ENCODE measurements at places on chromosomes 2 and 18.
A peak's percentile ranks its signal among the peaks of the same experiment; 100 is the strongest.

- no peak for DNase-seq
Measured at GRCh38 chr2:173214213-173214612, 138.6 kb downstream of the MAP3K20 start.

DNA sequence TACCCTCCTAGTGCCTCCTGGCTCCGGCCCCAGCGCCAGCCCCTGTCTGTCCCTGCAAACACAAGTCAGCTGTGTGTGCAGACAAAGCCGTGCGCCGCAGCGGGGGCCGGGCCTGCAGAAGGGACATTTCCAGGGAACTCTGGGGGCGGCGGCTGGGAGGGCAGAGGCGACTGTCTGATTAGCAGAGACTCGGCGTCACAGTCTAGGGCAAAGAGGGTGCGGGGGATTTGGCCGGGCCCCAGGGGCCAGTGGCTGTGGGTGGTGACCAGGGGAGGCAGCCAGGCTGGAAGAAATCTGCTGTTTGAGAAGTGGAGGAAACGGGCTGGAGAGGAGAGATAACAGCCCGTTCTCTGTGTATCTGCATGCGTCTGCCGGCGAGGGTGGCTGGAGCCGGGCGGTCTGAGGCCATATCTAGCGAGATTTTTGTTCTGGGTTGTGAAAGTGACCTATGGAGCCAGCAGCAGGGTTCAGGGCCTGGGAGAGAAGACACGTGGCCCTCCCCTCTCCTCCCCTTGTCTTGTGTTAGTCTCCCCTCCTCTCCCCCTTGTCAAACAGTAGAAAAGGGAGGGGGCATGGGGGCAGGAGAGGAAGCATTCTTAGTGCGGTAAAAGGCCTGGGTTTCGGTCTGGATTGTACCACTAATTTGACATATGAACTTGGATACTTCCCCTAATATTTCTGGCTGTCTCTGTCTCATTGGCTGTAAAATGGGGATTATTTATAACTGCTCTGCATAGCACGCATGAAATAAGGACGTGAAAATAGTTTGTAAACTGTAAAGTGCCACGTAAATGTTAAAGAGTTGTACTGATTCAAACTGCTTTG, 169.4 kb downstream of the SMAD7 start:
- peak; percentile 62 for DNase-seq

GRCh38 chr2:95374921-95375471, 27.5 kb upstream of the FAHD2A start:
- DNase-seq: no peak

DNA sequence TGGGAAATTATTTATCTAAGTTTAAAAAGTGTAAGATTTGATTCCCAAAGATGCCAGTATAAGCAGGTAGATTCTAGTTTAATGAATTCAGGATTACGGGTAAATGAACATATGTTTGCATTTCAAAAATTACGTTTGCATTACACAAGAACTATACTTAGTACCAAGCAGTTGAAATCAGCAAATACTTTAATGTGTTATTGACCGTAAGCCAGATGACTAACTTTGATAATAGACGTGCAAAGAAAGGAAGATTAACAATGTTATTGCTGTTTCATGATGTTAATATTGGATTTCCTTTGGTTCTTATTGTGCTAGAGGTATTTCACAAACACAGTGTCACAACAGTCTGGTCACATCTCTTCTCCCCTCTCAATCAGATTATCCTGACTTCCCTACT, 294.7 kb downstream of the TDRD15 start:
- no peak for DNase-seq

DNA sequence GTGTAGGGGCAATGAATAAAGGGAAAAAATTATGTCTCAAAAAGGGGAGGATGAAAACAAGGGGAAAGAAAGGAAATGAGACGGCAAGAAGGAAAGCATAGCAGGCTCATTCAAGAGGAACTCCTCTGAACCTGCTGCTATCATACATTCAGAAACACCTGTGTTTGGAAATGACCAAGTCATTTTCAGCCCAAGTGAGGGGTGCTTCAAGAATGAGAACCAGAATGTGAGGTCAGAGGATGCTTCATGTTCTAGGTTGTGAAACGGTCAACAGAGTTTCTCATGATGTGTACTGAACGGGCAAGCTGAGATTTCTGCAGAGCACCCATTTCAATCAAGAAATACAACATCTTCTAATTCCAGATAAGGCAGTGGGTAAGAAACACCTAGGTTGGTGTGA, 1367.2 kb upstream of the CELF4 start:
- DNase-seq: no peak

- no peak for DNase-seq
Measured at GRCh38 chr2:28361991-28362710, 30.5 kb upstream of the FOSL2 start.

DNA sequence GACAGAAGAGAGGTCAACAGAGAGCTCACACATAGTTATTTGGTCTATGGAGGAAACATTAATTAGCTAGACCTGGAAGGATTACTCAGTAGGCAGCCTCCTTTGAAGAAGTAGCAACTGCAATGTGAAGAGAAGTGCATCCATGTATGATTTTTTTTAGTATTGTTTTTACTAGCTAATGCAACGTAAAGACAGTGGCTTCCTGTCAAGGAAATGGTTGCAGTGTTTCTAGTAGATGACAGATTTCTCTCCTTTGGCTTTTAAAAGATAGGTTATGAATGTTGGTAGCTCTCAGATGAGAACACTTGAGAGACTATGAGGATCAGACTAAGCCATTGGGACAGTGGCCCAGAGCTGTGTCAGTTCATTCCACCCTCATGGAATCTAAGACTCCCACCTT, 175.8 kb downstream of the AGPS start:
- DNase-seq: no peak

- no peak for DNase-seq
Measured at GRCh38 chr18:3889803-3890202, 439.8 kb downstream of the TGIF1 start.

DNA sequence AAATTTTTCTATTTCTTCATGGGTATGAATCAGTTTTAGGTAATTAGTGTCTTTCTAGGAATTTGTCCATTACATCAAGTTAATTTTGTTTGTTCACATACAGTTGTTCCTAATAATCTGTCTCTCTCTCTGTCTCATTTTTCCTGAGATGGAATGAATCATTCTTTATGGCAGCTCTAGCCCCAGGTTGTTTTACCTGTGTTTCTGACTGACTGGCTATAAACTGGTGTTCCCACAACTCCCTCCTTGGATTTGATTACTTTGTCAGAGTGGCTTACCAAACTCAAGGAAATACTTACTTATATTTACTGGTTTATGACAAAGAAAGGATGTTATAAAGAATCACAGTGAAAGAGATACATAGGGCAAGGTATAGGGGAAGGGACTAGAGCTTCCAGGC, 15.1 kb downstream of the ADNP2 start:
- no peak for DNase-seq

DNA sequence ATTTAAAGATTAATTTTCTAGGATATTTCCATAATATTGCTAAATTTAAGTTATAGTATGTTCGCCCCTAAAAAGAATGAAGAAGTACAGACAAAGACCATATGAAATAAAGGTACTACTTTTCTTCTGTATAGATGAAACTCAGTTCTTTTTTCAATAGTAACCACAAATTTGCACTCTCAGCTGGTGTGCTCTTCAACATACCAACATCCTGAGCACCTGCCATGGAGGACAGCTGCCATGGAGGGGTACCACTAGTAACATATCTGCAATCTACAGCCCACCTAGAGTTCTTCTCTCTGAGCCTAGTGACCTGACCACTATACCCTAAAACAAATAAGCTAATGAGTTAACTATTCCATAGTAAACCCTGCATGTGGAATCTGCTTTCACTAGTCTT, 36.8 kb upstream of the ERCC3 start:
- DNase-seq: no peak

GRCh38 chr2:143696651-143697050, 567.4 kb downstream of the ARHGAP15 start:
- DNase-seq: no peak

GRCh38 chr18:31419457-31419932, 28.0 kb upstream of the DSG3 start:
- no peak for DNase-seq

DNA sequence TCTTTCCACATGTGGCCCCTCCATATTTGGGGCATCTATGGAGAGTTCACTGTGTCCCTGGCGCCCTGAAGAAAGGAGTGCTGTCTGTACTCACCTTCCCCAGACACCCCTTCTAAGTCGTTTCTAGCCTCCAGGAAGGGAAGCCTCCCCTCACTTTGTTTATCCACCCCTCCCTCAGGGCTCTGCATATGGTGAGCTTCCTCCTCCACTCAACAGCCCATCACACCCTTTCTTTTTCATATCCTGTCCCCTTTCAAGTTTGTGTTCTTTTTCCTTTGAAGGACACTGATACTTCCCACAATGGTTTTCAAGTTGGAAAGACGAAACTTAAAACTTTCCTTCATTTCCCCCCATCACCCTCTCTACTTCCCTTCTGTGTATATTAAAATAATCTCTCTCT, 291.4 kb upstream of the POU3F3 start:
- no peak for DNase-seq

GRCh38 chr2:112814278-112814677, 22.3 kb downstream of the IL1B start:
- DNase-seq: no peak

GRCh38 chr2:19675856-19676460, 225.8 kb downstream of the TTC32 start:
- DNase-seq: no peak

- no peak for DNase-seq
Measured at GRCh38 chr18:5463831-5464230, 80.0 kb downstream of the EPB41L3 start.

DNA sequence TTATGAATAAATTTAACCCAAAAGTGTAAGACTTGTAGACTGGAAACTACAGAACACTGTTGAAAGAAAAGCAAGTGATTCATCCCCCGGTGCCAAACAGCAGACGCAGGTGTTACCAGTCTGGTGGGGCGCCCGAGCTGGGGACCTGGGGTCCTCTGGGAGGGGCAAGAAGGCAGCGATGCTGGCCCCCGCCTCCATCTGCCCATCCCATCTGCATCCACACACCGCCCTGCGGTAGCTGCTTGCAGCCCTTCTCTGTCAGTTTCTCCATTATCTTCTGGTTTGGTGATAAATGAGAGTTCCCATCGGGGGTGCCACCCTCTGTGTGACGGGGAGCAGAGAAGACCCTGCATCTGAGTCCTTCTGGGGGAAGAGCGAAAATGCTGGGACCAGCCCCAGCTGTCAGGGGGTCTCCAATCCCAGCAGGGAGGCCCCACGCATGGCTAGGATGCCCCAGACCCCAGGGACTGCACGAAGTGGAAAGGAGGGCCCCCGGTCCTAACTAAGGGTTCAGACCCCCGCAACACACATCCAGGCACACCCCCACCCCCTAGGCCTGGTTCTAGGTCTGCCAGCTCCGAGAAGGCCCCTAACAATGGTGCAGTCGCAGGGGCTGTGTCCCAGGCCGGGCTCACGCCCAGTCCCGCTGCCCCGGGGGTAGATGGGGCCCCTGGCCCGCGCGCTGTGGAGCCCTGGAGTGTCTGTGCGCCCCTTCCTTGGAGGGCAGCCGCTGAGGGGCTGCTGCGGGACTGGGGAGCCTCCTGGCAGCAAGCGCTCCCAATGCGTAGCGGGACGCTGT, 686 bp upstream of the RGPD8 start:
- DNase-seq: no peak

DNA sequence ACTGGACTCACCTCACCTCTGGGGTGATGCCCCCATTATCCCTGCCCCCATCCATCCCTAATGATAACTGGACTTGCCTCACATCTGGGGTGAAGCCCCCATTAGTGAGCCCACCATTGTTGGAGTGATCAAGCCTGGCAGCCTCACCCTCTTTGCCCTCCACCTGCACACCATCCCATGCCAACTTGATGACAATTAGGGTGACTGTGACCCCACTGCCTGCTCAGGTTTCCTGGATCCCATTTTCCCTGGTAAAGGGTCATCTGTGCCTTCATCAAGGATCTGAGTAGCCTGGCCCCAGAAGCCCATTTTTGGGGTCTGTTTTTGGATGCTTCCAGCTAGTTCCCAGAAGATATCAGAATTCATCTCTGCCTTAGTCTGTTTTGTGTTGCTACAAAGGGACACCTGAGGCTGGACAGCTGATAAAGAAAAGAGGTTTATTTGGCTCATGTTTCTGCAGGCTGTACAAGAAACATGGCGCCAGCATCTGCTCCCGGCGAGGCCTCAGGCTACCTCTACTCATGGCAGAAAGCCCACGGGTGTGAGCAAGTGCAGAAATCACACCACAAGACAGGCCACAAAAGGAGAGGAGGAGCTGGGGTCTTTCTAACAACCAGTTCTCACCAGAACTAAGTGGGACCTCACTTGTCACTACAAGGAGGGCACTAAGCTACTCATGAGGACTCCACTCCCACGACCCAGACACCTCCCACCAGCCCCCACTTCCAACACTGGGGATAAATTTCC, 196.4 kb upstream of the TWIST2 start:
- no peak for DNase-seq

DNA sequence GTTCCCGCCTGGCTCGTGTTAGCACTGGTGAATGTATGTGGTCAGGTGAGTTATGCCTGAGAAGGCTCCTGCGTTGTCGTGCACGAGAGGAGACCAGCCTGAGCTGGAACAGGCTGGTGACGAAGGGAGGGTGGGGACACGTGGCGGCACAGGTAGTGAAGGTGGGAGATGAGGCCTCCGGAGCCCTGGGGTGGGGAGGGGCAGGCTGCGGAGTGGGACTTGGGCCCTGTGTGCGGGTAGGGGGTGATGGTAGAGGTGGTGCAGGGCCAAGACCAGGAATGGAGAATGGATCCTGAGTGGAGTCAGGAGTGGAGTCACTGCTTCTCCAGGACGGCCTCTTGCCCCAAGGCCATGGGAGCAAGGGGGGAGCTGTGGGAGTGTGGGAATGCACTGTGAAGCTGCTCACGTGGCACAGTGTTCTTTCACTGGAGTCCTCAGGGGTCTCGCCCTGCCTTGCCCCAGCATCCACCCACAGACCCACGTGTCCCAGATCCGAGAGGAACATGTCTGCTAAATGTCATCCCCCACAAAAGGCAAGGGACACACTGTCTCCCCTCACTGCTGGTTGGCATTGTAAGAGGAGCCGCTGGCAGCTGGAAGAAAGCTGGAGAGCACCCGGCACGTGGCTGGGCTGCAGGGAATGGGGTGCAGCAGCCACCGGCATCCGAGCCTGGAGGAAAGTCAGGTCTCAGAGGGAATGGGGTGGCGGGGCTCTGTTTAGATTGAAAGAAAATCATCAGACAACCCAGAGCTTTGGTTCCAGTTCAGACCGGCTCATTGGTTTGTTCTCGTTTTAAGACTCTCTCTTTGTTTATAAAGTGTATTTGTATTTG, 63.7 kb downstream of the CYP26B1 start:
- no peak for DNase-seq

- no peak for DNase-seq
Measured at GRCh38 chr18:48699761-48700160, 160.9 kb downstream of the CTIF start.

- no peak for DNase-seq
Measured at GRCh38 chr18:70653671-70654070, 364.8 kb downstream of the SOCS6 start.

DNA sequence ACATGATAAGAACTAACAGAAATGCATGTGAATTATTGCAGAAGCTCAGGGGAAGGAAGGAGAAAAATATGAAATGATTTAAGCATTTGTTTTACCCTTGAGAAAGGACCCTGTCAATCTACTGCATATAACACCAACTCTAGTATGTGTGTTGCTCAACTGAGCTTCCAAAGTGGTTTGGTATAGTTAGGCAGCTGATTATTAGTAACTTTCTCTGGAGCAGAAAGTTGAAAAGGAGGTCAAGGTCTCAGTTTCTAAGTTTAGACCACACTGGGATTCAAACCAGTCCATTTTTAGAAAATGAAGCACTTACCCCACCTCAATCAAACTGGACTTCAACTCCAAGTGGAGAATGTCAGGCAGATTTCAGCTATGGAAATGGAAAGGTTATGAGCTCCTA, 123.3 kb upstream of the CDC42EP3 start:
- no peak for DNase-seq

All from Caco-2 (cell line).